Stimulated activated CD4-positive, alpha-beta T cell treated with anti-CD3 and anti-CD28 coated beads, TNF-alpha, amount 100 ng/mL, for 1 hour (primary cell): ENCODE measurements at places on chromosomes 7 and 10.

DNA sequence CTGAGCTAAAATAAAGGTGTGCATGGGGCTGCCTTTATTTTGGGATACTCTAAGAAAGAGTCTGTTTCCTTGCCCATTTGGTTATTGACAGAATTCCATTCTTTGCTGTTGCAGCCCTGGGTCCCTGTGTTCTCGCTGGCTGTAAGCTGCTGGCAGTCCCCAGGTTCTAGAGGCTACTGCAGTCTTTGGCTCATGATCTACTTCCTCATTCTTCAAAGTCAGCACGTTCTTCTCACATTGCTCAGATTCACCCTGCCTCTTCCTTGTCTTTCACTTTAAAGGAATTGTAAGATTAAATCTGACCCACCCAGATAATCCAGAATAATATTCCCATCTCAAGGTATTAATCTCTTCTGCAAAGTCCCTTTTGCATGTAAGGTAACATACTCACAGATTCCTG is 620.3 kb downstream of the CCSER2 start:
- no peak for DNase-seq

GRCh38 chr10:22049635-22050034 is 46.1 kb upstream of the DNAJC1 start:
- DNase-seq: no peak

DNA sequence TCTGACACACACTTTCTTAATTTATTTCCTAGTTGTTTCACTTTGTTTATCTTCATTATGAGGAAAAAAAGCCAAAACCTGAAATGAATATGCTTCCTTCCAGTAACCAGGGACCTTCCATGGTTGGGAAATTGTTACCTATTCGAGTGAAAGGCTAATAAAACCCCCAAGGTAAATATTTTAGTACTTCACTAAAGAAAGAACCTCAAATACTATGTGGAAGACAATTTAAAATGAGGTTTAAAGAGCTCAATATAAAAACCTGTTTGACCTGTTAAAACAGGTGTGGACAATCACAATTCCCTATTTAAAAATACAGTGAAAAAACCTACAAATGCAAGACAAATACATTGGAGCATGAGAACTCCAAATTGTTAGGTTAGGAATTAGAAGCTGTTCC is 192.6 kb downstream of the CFTR start:
- no peak for DNase-seq

DNA sequence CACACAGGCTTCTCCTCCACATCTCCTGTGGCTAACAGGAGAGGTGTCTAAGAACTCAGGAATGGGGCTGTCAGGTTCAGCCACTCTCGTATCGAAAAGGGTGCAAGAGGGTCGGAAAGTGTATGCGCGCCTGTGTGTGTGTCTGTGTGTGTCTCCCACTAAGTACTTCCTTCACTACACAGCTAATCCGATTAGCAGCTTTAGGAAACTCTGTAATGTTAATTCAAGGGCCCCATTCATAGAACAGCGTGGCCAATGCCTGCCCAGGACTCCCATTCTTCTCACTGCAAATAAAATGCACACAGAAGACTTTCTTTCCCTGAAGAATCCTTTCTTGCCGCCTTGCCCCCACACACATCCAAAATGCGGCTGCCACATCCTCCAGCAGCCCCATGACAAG is 39.9 kb downstream of the TLL2 start:
- no peak for DNase-seq

DNA sequence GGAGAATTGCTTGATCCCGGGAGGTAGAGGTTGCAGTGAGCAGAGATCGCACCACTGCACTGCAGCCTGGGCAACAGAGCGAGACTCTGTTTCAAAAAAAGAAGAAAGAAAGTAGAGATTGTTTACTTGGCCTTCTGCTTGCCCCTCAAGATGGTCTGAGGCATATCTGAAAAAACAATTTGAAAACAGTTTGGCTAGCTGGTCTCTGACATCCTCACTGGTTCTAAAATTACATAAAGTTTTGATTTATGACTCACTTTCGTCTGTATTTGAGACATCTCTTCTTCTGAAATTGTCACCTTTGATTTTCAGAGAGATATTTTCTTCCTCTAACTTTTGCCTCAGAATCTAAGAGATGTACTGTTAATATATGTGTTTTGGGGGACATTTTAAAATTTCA is 49.6 kb upstream of the HELLS start:
- no peak for DNase-seq

DNA sequence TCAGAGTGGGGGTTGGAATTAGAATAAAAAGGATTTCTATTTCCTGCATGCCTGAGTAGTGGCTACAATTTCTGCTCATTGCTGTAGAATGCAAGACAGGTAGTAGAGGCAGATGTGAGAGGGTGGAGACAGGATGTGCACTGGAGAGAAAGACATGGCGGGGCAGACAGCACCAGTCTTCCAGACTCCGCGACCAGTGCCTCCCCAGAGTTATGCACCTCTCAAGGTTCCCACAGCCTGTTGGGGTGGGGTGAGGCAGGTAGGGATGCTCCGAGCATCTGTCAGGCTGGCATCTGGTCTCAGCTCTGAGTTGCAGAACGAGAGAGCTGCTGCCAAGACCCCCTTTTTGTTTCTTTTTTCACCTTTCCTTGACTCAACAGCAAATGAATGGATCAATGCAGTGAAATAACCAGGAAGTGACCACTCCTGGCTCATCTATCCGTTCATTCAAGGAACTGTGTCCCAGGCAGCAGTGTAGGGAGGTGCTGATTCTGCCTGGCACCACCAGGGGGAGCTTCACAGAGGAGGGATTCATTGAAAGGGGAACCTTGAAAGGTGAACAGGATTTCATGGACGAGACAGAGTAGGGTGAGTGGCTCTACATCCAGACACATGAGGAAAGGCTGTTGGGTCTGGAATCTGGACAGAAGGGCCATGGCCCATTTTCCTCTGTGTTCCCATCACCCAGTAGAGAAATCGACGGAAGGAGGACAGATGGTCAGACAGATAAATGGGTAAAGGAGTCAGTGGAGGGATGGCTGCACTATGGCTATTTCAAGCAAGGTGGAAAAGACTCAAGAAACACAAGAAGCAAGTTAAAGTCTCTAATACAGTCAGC is 17.2 kb upstream of the SLC18A3 start:
- no peak for DNase-seq

DNA sequence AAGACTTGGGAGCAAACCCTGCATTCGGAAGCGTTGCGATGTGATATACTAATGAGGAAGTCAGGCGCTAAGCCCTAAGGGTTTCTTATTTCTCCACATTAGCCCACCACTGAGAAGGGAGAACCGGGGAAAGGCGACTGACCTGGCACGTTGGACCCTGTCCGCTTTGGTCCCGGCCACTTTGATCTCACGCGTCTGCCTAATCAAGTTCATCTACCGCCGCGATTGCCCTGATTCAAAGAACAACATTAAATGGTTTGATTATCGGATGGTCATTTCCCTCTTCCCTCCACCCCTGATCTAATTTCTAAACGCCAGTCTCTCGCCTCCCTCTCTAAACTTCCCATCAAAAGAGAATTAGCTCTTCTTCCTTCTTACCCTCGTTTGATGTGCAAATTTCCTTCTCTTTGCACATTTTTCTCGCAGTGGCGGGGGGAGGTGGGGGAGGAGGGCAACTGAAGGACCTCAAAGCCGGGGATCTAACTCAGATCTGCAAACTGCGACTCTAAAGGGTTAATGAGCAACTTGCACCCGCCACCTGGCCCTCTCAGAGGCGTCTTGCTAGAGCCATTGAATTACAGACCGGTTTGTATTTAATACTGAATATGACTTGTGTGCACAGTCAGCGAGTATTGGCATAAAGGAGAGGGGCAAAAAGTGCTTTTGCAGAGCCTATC is 687 bp upstream of the DKK1 start:
- no peak for DNase-seq

DNA sequence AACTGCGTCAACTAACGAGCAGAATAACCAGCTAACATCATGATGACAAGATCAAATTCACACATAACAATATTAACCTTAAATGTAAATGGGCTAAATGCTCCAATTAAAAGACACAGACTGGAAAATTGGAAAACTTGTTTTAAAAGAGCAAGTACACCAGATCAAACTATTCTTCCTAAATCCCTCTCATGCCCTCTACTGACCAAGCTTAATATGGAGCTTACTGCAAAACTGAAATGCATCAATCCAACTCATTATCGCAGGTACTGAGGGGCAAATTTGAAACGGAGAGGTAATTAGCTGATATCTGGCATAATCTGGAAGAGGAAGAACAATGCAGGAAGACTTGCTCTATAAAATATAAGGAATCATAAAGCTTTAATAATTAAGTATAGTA is 1223.8 kb downstream of the NXPH1 start:
- DNase-seq: no peak

DNA sequence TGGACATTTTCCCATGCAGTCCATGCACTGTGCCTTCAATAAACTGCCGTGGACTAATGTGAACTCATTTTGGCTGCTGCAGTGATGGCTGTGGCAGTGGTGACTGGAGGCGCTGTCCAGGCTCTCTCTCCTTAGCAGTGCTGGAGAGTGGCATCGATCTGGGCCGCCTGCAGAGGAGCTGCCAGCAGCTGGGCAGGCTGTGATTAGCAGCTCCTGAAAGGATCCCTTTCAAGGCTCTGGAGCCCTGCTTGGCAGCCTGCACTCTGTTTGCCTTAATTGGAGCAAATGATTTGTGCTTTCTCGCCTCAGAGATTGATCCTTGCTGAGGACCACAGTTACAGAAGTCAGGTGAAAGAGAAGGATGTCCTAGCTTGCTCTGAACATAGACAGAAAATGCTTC is 130.1 kb upstream of the VWC2 start:
- no peak for DNase-seq

DNA sequence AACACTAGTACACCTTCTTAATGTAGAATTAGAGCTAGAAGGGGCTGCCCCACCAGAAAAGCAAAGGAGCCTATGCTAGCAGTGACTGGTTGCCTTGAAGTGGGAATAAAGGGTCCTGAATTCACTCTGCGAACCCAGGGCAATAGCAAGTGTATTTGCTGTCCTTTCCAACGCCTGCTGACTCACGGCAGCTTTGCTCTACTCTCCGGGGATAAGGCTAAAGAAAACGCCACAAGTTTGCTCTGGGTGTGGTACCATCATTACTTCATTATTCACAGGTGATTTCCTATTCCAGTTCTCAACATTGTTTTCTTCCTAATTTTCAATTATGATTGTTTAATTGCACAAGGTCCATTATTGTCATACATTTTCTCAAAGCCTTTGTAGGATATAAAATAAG is 220.5 kb upstream of the AOAH start:
- no peak for DNase-seq

DNA sequence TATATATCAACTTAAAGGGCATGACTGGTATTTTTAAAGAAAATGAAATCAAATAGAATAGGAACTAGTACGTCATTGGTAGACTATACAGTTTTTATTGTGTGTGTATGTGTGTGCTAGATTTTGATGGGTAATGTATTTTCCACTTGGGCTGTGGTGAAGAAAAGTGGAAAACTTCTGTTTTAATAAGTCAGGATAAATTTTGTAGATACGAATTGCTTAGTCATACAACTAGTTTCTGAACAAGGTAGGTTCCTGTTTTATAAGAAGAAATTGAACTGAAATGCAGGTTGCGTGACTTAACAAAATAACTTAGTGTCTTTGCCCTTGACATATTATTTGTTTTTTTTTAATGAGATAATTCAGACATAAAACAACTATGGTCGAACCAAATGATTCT is 24.3 kb downstream of the UBN2 start:
- no peak for DNase-seq

- DNase-seq: no peak
Measured at GRCh38 chr7:141304291-141304690, 230.4 kb downstream of the TMEM178B start.

- no peak for DNase-seq
Measured at GRCh38 chr10:72050873-72051272, 37.5 kb downstream of the SPOCK2 start.

GRCh38 chr7:27156508-27156898 is at the start of gene HOXA7:
HOXA7 (minus strand) TSS chr7:27156675; CDS start chr7:27156545, 130 bp downstream.
- DNase-seq: no peak

GRCh38 chr7:13017333-13017857 is 330.0 kb downstream of the ARL4A start:
- DNase-seq: no peak
